ENCODE measurements at places on chromosomes 2 and 18.
A peak's percentile ranks its signal among the peaks of the same experiment; 100 is the strongest.

DNA sequence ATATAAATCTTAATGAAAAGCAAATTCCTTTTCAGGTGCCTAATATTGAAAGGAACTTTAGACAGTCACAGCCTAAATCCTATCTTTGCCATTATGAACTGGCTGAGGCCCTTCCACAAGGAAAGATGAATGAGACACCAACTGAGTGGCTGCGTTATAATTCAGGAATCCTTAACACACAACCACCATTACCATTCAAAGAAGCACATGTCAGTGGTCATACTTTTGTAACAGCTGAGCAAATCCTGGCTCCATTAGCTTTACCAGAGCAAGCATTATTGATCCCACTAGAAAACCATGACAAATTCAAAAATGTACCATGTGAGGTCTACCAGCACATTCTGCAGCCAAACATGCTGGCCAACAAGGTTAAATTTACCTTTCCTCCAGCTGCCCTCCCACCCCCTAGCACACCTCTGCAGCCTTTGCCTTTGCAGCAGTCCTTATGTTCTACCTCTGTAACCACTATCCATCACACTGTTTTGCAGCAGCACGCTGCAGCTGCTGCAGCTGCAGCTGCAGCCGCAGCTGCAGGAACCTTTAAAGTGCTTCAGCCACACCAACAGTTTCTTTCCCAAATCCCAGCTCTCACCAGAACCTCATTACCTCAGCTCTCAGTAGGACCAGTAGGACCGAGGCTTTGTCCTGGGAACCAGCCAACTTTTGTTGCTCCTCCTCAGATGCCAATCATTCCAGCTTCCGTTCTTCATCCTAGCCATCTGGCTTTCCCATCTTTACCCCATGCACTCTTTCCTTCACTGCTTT lies 340.1 kb downstream of the ZNF804A start:
- DNase-seq = no peak

GRCh38 chr2:240846873-240847595 lies 21.6 kb upstream of the AGXT start:
- DNase-seq = peak; percentile 48

DNA sequence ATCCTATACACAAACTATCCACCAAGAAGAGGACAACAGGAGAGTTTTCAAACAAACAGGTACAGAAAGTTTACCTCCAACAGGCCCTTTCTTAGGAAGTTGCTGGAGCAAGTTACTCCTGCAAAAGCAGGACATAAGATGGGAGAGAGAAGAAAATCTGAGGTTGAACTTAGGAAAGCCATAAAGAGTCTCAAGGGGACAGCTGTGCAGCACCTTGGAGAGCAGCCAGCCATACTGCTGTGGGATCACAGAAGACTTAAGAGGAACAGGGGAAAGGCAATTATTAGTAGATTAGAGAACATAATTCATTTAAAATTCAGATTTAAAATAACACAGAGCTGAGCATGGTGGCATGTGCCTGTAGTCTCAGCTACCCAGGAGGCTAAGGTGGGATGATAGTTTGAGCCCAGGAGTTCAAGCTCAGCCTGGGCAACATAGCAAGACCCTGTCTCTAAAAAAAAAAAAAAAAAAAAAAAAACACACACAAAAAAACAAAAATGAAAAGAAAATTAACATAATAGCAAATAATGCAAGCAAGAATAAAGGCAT lies 148.1 kb upstream of the SIX3 start:
- DNase-seq = no peak

- DNase-seq = no peak
Observed at GRCh38 chr2:237747189-237747588, 51.4 kb upstream of the RBM44 start.

DNA sequence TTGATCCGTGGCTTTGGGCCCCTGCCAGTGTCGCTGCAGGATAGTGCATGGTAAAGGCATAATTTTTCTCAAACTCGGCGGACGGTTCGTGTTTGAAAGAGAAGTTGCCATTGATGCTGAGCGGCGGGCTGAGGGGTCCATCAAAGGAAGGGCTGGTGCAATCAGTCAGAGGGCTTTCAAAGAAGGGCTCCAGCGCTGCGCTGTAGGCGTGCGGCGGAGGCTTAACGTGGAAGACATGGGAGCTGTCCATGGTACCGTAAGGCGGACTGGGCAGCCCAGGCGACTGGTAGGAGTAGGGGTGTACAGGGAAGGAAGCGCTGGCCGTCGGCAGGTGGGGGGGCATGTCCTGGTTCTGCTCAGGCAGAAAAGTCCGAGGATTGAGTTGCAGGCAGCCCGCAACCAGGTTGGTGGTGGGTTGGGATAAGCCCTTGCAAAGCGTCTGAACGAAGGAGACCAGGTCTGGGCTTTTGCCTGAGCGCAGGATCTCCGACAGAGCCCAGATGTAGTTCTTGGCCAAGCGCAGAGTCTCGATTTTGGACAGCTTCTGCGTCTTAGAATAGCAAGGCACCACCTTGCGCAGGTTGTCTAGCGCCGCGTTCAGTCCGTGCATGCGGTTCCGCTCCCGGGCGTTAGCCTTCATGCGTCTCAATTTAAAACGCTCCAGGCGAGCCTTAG lies 2.3 kb downstream of the NEUROD1 start:
- peak; percentile 67 for DNase-seq

DNA sequence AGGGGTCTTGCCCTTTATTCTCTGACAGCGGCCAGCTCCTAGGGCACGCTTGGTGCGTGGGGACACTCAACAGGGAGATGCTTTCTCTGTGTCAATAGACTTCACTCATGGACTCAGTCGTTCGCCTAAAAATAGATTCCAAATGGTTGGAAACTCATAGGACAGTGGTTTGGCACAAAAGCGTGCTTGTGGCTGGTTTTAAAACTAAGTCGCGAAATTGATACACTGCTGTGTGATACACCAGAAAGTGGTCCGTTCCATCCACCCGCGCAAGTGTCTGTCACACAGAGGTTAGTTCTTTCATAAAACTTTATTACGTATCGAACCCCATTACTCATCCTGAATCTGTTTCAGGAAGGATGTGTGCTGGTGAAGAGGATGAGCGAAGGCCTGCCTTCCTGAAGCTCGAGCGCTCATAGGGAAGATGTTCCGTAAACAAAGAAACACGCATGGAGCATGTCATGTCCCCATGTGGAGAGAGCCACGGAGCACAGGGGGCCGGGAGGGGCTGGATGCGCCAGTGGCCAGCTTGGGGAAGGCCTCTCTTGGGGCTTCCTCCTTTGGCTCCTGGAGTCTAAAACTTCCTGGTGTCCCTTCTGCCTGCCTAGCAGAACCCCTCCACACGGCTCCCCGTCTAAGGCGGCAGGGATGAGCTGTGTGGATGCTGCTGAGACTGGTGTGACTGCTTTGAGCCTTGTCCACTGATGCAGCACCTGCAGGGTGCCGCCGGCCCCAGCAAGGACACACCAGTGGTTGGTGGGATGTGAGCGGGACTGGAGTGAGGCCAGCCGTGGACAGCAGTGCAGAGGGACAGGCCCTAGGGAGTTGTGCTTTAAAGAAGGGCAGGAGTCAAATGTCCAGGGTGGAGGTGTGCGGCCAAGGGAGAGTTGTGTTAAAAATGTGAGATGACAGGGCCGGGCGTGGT lies 207.2 kb downstream of the GBX2 start:
- no peak for DNase-seq

GRCh38 chr18:35500113-35500512 lies 2.4 kb upstream of the INO80C start:
- no peak for DNase-seq

- no peak for DNase-seq
Observed at GRCh38 chr2:6885551-6885950, 8.0 kb downstream of the RSAD2 start.

DNA sequence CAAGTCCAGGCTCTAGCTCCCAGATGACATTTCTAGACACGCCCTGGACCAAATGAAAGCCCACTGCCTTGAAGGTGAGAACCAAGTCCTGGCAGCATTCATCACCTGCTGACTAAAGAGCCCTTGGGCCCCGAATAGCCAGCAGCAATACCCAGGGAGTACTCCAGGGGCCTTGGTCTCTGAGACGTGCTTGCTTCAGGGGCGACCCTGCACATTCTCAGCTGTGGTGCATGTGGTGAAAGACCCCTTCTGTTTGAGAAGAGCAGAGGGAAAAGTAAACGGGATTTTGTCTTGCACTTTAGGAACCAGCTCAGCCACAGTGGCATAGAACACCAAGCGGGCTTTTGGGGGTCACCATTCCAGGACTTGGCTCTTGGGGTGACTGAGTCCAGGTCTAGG lies 260.5 kb upstream of the MYT1L start:
- no peak for DNase-seq

DNA sequence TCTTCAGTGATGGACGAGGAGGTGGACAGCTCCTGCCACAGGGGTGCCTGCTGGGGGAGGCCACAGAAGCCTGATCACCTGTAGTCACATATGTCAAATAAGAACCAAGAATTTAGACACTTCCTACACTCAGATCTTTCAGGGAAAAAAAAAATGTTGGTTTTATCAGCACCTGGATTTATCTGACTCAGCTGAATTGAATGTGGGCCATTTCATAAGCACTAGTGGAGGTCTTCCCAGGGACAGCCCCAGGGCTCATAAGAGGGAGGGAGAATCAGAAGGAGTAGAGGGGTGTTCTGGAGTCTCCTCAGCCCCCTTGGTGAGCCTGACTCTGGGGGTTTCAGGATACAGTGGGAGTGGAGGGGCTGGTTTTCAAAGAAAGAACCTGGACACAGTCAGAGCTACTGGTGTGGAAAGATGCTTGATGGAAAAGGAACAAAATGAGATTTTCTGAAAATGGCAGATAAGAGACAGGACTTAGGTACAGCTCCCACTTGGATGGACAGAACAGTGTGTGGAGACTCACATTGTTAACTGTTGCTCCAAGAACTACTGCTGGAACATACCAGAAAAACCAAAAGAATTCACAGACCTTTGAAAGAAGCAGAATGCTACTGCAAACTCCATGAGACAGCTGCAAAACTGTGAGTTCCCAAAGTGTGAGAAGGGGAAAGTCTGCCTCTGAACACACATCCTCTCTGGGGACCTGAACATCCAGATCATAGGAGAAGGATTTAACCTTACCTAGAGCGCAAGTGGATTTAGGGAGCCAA lies 45.4 kb downstream of the LCT start:
- DNase-seq = no peak

DNA sequence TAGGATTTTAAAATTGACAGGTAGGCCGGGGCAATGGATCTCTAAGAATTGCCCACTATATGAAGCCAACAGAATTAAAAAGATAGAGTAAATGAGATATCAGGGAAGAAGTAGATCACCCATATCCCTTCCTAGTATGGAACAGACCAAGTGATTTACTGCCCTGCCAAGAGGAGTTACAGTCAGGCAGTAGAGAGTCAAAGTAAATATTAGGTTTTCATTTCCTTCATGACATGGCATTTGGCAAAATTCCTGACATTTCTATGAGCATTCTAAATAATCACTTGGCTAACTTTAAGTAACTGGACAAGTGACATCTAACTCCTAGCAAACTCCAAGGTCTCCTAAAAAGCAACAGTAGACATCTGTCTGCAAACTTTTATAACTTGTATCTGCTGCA lies 33.5 kb downstream of the GALNT5 start:
- DNase-seq = no peak

- DNase-seq = no peak
Observed at GRCh38 chr2:241720560-241720959, 13.9 kb upstream of the D2HGDH start.

DNA sequence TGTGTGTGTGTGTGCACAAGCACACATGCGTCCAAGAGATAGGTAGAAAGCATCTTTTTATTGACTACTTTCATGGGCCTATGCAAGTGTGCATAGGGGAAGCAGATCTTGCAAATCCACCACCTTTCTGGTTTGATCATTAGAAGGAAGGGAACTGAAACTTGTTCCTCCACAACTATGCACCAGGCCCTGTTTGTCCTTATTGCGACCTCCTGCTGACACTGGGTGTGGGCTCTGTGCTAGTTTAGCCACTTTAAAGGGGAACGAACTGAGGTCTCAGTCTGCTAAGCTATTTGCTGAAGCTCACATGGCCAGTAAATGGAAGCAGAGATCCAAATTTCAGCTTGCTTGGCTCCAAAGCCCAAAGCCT lies 32.1 kb upstream of the INSIG2 start:
- DNase-seq = peak; percentile 3

- no peak for DNase-seq
Observed at GRCh38 chr2:6958616-6959235, 41.5 kb downstream of the RNF144A start.

DNA sequence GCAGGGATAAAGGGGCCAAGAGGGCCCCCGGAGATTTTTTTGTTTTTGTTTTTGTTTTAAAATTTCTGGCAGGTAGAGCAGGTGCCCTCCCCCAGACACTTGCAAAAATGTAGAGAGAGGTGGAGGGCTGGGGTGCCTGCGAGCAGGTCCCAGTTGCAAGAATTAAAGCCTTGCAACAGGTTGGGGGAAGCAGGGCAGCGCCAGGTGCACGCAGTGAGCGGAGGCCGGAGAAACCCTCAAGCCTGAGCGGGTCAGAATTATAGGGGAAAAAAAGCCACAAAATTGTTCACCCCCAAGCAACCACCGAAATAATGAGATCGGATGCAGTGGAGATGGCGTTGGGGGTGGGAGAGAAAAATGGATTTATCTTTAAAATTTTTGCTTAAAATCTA lies 527 bp downstream of the IGFBP5 start:
- peak; percentile 30 for DNase-seq

DNA sequence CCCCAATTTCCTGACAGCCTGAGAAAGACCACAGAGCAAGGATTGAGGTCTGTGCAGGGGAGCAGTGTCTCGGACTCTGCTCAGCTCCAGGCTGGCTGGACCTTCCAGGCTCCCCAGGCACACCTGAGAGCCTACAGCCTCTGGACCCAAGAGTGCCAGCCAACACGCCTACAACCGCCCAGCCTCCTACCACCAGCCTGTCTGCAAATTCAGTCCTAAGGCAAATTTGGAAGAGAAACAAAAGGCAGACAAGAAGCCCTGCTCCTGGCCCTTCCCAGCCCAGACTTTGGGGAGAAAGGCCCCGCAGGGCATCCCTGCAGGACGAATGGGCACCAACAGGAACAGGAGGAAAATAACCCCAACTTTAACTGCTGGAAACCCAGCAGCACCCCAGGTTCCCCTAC lies 1.9 kb downstream of the HS6ST1 start:
- DNase-seq = no peak

- DNase-seq = peak; percentile 92
Observed at GRCh38 chr2:119218478-119219064, 5.1 kb upstream of the STEAP3 start.

DNA sequence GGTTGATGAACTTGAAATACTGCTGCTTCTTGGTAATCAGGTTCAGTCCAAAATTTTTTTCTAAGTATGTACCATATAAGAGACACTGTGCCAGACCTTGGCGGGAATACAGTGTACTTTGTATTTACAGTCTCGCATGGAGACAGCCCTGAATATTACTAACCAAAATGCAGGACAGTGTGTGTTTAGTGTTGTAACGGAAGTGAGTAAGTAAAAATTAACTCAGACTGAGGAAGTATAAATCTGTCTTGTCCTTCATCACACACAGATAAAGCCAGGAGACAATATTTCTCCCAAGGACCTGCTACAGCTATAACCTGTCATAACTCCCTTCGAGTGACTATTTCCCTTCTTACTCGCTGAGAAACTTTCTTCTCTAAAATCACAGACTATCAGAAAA lies 76.9 kb downstream of the ACTR3 start:
- DNase-seq = no peak

- DNase-seq = no peak
Observed at GRCh38 chr18:9103376-9103873, 926 bp downstream of the NDUFV2 start.
